B cell (primary cell): ENCODE measurements at places on chromosomes 5 and 9. TPM values are rescaled to one million over a fixed set of nuclear protein-coding genes. Genes with fewer than 3 reads are reported as not detected.
A peak's percentile ranks its signal among the peaks of the same experiment; 100 is the strongest.

GRCh38 chr5:103646698-103647614, 84.4 kb upstream of the NUDT12 start:
- no peak for DNase-seq

GRCh38 chr9:15738011-15738410, 185.2 kb downstream of the CCDC171 start:
- DNase-seq: no peak

GRCh38 chr9:124286292-124286931, 28.7 kb downstream of the NEK6 start:
- peak; percentile 75 for DNase-seq

GRCh38 chr9:6243746-6244145, 28.1 kb downstream of the IL33 start:
- DNase-seq: no peak

- no peak for DNase-seq
Observed at GRCh38 chr9:132199056-132199455, 37.2 kb downstream of the NTNG2 start.

DNA sequence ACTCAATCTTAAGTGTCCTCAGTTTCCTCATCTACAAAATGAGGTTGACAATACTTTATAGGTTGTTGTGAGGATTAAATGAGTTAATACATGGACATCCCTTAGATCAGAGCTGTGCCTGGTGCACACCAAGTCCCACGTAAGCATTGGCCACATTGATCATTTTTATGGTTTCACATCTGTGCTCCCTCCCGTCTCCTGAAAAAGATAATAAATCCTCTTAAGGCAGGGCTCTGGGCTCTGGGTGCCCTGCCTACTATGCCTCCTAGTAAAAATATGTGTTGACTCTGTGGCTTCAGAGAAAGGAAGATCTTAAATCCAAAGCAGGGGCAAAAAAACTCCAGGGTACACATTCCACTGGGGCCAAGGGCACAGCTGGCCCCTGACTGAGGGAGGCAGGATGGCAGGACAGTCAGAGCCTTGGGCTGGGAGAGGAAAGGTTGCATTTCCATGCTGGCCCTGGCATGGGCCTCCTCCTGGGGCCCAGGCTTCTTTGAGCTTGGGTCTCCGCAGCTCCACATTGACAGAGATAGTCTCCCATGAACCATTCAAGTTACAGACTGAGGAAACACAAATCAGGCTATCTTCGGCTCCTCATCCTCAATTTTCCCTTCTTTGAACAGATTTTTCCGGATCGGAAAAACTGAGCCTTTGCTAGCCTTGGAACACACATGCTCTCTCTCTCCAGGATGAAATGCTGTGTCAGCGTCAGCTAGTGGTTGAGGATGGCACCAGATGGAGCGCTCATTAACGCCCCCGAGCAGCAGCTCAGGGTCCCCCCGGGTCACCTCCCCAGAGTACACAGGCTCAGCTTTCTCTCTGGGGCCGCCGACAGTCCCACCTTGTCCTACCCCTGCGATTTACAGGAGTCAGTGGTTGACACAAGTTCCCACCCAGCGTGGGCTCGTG, 22.4 kb upstream of the KIF12 start:
- no peak for DNase-seq

GRCh38 chr5:143110591-143110990, 292.9 kb downstream of the NR3C1 start:
- DNase-seq: no peak

DNA sequence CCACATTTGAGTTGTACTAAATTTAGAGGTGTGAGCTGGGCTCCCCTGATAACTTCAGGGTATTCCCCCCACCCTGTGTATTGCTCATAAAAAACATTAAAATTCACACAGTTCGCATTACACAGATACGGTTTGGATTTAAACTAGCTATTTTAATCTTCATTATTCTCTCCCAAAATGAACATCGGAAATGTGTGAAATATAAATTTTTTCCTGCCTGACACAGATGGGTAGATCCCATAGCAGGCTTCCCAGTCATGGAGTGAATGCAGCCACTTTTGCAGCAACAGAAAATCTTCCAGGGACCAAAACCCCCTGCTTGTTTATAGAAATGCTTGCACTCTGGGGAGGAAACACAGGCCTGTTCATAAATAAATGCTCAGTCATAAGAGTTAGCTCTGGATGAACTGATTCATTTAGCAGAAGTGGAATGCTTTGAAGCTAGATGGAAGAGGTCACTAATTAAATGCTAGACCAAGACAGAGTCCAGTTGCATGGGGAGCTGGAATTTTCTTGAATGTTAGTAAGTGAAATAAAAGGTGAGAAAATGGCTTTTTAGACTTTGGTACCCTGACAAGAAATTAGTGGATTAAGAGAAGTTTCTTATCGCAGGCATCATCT, 115.6 kb downstream of the PDE8B start:
- no peak for DNase-seq

- DNase-seq: no peak
Observed at GRCh38 chr5:133340002-133340755, 272.2 kb downstream of the FSTL4 start.

DNA sequence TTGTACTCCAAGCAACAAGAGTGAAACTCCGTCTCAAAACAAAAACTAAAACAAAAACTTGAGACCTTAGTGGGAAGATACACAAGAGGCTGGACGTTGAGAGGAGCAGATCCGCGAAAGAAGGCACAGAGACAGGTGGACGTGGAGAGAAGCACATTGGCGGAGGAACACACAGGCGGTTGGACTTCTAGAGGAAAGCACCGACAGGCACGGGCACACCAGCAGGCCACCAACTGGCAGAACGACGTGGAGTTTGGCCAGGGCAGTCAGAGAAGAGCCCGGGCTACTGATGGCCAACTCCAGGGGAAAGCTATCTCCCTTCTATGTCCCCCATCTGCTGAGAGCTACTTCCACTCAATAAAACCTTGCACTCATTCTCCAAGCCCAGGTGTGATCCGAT, 482.7 kb downstream of the GABRG2 start:
- no peak for DNase-seq

GRCh38 chr9:129263836-129264235, 85.8 kb upstream of the IER5L start:
- DNase-seq: no peak

GRCh38 chr9:89442981-89443814, 54.7 kb downstream of the SEMA4D start:
- no peak for DNase-seq

Gene TXNDC8
- not detected in 2 replicates for polyA plus RNA-seq
